ENCODE measurements at places on chromosomes 6 and 20.

- no peak for DNase-seq
These were observed 171.5 kb downstream of the QKI start for GRCh38 chr6:163585932-163586437.

DNA sequence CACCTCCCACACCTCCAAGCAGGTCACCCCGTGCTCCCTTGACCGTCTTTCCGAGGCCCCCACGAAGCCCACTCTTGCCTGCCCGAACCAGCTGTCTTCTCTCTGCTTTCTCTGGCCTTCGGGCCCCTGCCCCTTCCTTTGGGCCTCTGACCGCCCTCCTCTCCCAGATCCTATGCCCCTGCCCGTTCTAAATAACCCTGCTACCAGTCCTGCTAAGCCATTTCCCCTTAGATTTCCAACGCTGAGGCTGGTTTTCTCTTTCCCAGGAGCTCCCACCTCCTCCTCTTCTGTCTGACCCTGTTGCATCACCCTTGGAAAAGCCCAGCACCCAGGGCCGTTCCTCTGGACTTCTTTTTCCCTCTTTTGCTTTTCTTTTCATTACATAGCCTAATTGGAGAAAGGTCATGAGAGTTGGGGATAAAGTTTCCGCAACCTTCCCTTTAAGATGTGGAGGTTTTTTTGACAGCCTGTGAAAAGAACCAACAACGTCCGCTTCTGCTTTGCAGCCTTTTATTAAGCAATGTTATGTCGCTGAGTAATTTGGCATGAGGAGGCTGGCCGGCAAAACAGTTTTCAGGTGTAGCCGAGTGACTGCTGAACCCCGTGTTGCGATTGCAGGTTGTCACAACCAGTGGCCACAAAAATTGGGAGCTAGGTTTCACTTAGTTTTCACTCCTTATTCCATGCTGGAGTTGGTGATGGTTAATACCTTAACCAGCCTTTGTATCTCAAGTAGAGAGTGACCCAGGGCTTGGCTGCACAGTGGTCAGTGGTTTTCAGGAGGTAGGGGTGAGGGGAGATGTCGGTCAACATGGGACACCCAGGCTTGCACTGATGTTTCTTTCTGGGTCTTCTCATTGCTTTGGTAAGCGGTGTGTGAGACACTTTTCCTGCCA is 970 bp downstream of the BLTP3A start:
- DNase-seq = no peak

DNA sequence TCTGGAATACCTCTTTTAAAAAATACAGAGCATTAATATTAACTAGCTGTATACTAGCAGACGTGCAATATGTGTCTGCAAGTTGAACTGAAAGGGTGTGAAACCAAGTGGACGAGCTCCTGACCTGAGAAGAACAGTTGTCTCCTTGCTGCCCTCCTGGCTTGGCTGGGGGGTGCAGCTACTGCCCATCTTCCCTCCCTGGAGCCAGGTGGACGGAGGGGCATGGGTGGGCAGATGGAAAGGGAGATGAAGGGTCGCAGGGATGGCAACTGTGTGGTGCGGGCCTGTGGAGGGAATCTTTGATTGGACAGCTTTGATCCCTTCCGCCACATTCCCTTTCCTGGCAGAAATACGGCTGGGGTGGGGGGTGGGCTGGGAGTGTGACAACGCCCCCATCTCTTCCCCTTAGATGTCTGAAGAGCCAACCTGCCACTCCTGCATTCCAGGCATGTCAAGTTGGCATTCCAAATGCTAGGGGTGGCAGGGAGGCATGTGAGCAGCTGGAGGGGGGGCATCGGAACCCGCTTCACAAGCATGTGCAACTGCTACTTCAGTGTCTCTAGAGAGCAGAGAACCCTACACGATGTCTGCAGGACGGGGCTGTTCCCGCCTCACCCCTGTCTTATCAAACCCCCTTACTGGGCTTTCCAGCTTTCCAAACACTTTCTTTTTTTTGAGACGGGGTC is 37.3 kb downstream of the SRSF3 start:
- no peak for DNase-seq

- DNase-seq = no peak
These were observed 21.7 kb downstream of the GFOD1 start for GRCh38 chr6:13465734-13466133.

DNA sequence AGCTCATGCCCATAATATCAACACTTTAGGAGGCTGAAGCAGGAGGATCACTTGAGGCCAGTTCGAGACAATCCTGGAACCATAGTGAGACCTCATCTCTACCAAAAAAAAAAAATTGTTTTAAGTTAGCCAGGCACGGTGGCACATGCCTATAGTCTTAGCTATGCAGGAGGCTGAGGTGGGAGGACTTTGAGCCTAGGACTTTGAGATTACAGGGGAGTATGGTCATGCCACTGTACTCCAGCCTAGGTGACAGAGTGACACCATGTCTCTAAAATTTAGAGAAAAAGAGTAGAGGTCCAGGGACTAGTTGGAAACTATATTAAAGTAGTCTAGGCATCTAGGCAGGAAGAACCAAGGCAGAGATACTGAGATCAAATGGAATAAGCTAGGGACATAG is 121.6 kb downstream of the SLC16A10 start:
- no peak for DNase-seq

Data from effector CD8-positive, alpha-beta T cell (primary cell).